ENCODE measurements at places on chromosomes 1 and 21.

DNA sequence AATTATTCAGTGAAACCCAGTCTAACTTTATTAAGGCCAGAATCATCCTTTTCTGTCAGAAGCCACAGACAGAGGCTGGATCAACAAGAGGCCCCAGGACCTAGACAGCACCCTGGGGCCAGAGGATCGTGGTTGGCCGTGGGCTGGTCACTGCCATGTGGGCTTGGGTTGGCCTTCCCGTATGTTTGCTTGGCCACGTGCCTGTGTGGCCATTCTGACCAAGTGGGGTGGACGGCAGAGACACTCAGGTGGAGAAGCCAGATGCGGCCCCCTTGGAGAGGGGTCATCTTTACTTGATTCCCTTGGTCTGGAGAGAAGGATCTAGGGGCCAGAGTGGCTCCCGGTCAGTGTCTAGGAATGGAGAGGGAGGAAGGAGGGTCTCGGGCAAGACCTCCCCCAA, 327.9 kb downstream of the CAMTA1 start:
- no peak for DNase-seq

GRCh38 chr1:117106478-117106877, 15.1 kb downstream of the TRIM45 start:
- no peak for DNase-seq

DNA sequence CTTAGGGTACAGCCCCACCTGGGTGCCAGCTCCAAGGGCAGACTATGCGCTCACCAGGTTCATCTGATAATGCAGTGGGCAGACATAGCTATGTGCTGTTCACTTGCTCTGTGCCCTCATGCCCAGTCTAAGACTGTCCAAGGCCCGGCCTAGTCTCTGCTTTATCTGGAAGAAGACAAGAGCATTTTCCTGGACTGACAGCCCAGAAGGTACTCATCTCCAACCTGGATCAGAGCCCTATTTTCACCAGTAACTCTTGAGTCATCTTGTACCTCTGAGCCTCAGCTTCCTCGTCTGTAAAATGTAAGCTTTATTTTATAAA, 28.5 kb upstream of the LRRC8C start:
- no peak for DNase-seq

DNA sequence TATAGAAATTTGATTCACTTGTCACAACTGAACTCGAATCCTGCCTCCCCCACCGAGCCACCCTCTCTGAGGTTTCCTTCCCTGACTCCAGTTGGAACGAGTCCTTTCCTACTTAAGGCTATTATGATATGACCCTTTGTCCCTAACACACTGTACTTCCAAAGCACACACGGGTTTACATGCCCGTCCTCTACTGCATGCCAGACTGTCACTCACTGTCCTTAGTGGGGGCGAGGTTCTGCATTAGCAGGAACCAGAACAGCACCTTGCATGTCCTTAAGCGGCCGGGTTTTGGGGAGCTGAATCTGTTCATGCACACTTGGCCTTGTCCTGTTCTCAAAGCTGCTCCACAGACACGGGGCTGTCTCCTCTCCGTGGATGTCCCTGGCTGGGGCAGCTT, 164.6 kb upstream of the KCNJ6 start:
- no peak for DNase-seq
